ENCODE measurements at places on chromosomes 2 and 18. TPM values are rescaled to one million over a fixed set of nuclear protein-coding genes. Genes with fewer than 3 reads are reported as not detected.
A peak's percentile ranks its signal among the peaks of the same experiment; 100 is the strongest.

GRCh38 chr18:37322492-37323035, 243.0 kb downstream of the CELF4 start:
- H3K4me3 ChIP-seq, result no peak overlapping the region
- no peak for DNase-seq
- no peaks in the 10 kb centered on the region for H3K27me3 ChIP-seq

DUSP2 gene
- total RNA-seq, result 14.0 TPM

GPAT2 gene
- total RNA-seq, result 1.2 TPM

DNA sequence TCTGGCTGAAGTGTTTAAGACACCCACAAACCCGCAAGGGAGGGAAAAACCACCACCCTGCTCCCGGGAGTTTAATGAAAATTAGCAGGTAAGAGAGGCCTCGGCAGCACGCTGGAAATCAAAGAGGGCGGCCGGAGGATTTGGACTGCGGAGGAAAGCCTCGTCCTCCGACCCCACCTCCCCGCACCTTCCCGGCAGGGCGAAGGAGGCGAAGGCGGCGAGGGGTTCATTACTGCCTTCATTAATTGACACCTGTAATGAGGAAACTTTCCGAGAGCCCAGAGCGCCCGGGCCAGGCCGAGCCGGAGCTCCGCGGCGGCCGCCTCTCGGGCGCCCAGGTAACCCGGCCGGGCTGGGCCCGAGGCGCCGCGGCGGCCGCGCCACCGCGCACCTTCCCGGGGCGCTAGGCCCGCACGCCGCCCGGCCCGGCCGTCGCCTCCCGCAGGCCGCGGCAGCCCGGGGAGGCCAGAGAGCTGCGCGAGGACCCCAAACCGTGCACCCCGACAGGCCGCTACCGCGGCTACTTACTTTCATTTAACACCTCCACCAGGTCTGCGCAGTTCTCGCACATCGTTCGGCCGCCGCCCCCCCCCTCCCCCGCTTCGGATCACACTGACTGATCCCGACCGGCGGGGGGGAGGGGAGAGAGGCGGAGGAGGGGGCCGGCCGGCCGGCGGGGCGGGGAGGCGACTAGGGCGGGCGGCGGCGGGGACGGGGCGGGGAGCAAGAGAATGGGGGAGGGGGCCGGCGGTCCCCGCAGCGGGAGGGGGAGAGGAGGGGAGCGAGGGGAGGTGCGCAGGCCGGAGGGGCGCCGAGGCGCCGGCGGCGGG, 550 bp downstream of the USP34 start:
- H3K36me3 ChIP-seq, result no peaks in the 10 kb centered on the region
- peak overlapping the region; percentile 99 for H3K27ac ChIP-seq
- DNase-seq, result no peak
- peaks cover 39% of the 10 kb centered on the region for H3K4me1 ChIP-seq

GRCh38 chr18:80106482-80107051, 2.5 kb upstream of the ADNP2 start:
- no peak overlapping the region for H3K27ac ChIP-seq
- no peak overlapping the region for H3K4me3 ChIP-seq

ZNF397 gene
- total RNA-seq, result 31.9 TPM

GRCh38 chr18:30970196-30970816, 72.2 kb downstream of the DSC3 start:
- H3K27me3 ChIP-seq, result no peaks in the 10 kb centered on the region
- H3K4me3 ChIP-seq, result no peak overlapping the region
- no peaks in the 10 kb centered on the region for H3K36me3 ChIP-seq
- H3K27ac ChIP-seq, result no peak overlapping the region
- no peak for DNase-seq
- no peaks in the 10 kb centered on the region for H3K4me1 ChIP-seq

DNA sequence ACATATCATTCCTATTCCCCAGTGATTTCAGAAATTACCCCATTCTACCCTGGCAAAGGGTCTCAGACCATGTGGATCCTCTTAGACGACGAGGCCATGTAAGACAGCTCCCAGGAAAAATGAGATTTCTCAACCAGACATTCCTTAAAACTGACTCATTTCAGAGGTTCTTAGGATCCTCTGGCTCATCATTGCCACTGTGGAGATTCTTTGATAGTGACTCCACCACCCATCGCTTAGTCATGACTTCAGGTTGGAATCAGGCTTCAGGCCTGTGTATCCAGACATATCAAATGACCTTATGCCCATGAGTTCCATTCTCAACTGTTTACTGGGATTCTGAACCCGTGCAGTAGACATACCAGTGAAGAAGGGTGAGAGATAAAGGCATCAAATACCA, 245.6 kb upstream of the TCF4 start:
- DNase-seq, result no peak
- H3K4me3 ChIP-seq, result no peak overlapping the region
- no peaks in the 10 kb centered on the region for H3K4me1 ChIP-seq
- H3K36me3 ChIP-seq, result no peaks in the 10 kb centered on the region

DNA sequence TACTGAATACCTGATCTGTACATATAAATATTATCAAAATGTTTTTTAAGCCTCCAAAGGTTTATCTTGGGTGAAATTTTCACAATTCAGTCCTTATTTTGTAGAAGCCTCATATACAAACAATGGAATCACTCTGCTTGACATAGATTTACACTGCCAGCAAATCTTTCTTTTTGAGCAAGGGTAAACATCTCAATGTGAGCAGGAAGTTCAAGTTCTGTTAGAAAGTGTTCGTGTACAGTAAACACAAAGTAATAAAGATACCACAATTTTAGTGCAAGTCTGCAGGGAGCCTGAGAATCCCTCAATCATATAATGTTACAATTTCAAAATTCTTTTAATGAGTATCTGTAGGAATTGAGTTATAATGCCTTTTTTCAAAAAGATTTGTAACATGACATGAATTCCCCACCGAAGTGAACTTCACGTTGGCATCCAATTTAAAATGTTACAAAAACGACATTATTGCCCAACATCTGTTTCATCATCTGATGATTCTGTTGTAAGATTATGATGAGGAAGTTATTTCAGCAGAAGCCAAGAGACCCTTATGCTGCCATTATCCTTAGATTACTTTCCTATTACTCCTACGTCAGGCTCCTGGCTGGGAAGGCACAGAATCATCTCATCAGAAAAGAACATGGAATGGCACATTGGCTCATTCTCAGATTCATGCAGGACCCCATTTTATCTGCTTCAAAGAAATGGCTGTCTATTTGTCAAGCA, 283.9 kb upstream of the ACVR2A start:
- no peak overlapping the region for H3K4me3 ChIP-seq
- no peaks in the 10 kb centered on the region for H3K36me3 ChIP-seq
- no peak overlapping the region for H3K27ac ChIP-seq
- H3K27me3 ChIP-seq, result no peaks in the 10 kb centered on the region
- H3K4me1 ChIP-seq, result no peaks in the 10 kb centered on the region
- DNase-seq, result no peak

LRRTM4 gene
- total RNA-seq, result 0.98 TPM

GRCh38 chr18:32237049-32237448, 47.2 kb downstream of the MEP1B start:
- no peaks in the 10 kb centered on the region for H3K27me3 ChIP-seq
- no peak overlapping the region for H3K27ac ChIP-seq
- no peaks in the 10 kb centered on the region for H3K36me3 ChIP-seq

PTPRN gene
- total RNA-seq, result 7.6 TPM

- no peak overlapping the region for H3K27ac ChIP-seq
- DNase-seq, result no peak
- H3K4me1 ChIP-seq, result no peaks in the 10 kb centered on the region
- no peak overlapping the region for H3K4me3 ChIP-seq
- H3K36me3 ChIP-seq, result no peaks in the 10 kb centered on the region
These were observed 66.6 kb downstream of the PPP4R1 start for GRCh38 chr18:9547782-9548181.

CCDC74B gene
- 10.3 TPM for total RNA-seq

UGT1A9 gene
- total RNA-seq, result not detected

GRCh38 chr2:121093692-121094091, 191.3 kb downstream of the TFCP2L1 start:
- DNase-seq, result no peak
- H3K27me3 ChIP-seq, result no peaks in the 10 kb centered on the region
- H3K4me1 ChIP-seq, result peaks cover 5% of the 10 kb centered on the region
- H3K36me3 ChIP-seq, result no peaks in the 10 kb centered on the region
- H3K4me3 ChIP-seq, result no peak overlapping the region
- no peak overlapping the region for H3K27ac ChIP-seq

DNA sequence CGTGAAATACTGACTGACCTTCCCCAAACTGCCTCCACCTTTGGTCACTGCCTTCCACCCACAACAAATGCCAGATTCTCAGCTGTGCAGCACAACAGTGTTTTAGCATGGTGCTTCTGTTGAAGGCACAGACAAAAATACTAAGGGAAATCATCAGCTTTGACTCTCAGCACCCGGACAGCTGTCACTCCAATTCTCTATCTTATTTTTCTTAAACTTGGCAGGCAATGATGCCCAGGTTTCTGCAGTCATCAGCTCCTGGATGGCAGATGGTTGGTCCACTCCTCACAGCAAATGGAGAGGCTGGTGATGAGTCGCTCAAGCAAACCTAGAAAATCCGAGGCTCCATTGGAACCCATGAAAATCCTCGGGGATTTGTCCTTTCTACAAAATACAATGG, 2.9 kb upstream of the FAM124B start:
- H3K4me1 ChIP-seq, result no peaks in the 10 kb centered on the region
- no peak overlapping the region for H3K4me3 ChIP-seq
- no peaks in the 10 kb centered on the region for H3K27me3 ChIP-seq
- H3K27ac ChIP-seq, result no peak overlapping the region
- H3K36me3 ChIP-seq, result no peaks in the 10 kb centered on the region

DNA sequence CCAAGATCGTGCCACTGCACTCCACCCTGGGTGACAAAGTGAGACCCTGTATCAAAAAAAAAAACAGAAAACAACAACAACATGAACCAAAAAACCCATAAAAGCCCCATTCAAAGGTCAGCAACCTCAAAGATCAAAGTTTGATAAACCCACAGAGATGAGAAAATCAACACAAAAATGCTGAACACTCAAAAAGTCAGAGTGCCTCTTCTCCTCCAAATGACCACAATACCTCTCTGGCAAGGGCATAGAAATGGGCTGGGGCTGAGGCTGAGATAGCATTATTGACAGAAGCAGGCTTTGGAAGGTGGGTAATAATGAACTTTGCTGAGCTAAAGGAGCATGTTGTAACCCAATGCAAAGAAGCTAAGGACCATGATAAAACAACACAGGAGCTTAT, 66.3 kb downstream of the FARP2 start:
- no peak overlapping the region for H3K4me3 ChIP-seq
- peaks cover 45% of the 10 kb centered on the region for H3K36me3 ChIP-seq
- H3K4me1 ChIP-seq, result no peaks in the 10 kb centered on the region
- H3K27me3 ChIP-seq, result no peaks in the 10 kb centered on the region

PROKR1 gene
- not detected for total RNA-seq

DNA sequence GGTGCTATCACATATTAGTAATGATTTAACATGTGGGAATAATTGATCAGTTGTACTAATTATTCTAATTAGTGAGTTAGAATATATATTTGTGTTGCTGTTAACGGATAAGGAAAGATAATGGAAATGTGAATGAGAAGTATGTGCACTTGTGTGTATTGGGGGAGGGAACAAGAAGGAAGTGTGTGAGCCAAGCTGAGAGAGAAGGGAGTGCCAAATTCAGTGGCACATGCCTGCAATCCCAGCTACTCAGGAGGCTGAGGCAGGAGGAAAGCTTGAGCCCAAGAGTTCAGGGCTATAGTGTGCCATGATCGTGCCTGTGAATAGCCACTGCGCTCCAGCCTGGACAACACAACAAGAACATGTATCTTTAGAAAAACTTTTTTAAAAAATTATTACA, 9.3 kb downstream of the BARD1 start:
- H3K36me3 ChIP-seq, result peaks cover 1% of the 10 kb centered on the region
- no peak overlapping the region for H3K27ac ChIP-seq

HNMT gene
- total RNA-seq, result 18.9 TPM

DNA sequence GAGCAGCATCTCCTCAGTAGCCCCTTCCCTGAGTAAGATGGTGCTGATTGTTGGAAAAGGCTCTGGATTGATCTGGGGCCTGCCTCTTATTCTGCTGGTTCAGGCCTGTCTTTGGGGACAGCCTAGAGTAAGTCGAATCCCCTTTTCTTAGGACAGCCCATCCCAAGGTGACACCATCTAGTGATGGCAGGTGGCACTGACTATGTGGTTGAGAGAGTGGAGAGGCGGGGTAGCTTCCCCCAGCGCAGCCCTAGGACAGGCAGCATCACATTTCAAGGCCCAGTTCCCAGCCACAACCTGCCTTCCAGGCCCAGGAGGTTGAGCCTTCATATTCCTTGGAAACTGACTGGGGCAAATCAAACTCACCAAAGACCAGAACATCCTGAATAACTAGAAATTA, 69.1 kb upstream of the B3GNT7 start:
- H3K4me1 ChIP-seq, result no peaks in the 10 kb centered on the region
- H3K27ac ChIP-seq, result no peak overlapping the region
- H3K27me3 ChIP-seq, result no peaks in the 10 kb centered on the region
- H3K36me3 ChIP-seq, result no peaks in the 10 kb centered on the region

TSPYL6 gene
- not detected for total RNA-seq

DNA sequence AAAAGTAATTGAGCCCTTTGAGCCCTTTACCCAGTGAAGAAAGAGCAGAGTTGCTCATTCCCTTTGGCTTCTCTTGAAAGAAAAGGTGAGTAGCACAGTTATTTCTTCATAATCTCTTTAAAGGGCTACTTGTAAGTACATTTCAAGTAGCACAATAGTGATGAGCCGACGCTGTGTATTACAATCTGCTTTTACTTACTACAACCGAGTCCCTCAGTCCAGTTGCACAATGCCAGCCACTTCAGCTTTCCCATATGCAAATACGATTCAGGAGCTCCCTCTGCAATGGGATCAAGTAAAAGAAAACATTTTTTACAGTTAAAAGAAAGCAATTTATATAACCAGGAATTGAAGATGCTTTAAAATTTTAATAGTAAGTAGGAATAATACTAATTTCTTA, 868.5 kb downstream of the RNF144A start:
- no peaks in the 10 kb centered on the region for H3K4me1 ChIP-seq
- no peaks in the 10 kb centered on the region for H3K27me3 ChIP-seq
- no peaks in the 10 kb centered on the region for H3K36me3 ChIP-seq
- no peak overlapping the region for H3K27ac ChIP-seq

- no peaks in the 10 kb centered on the region for H3K4me1 ChIP-seq
- no peak overlapping the region for H3K4me3 ChIP-seq
- no peak overlapping the region for H3K27ac ChIP-seq
These were observed 57.6 kb downstream of the NCKAP1 start for GRCh38 chr2:182980652-182981051.

DNA sequence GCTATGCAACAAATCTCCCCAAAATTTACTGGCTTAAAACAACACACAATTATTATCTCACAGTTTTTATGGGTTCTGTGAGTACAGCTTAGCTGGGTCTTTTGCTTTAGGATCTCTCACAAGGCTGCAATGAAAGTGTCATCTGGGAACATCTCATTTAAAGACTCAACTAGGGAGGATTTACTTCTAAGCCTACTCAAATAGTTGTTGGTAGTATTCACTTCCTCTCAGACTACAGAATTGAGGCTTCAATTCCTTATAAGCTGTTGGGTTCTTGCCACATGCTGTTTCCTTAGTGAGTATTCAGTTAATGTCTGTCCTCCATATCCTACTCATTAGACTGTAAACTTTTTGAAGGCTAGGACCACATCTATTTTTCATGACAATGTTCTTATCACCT, 72.3 kb downstream of the MDH1 start:
- no peak for DNase-seq
- H3K27me3 ChIP-seq, result no peaks in the 10 kb centered on the region
- H3K4me1 ChIP-seq, result no peaks in the 10 kb centered on the region

Measured in vagina (tissue), 2 donors.